HCEC 1CT (cell line): ENCODE measurements at places on chromosomes 11 and 22.

DNA sequence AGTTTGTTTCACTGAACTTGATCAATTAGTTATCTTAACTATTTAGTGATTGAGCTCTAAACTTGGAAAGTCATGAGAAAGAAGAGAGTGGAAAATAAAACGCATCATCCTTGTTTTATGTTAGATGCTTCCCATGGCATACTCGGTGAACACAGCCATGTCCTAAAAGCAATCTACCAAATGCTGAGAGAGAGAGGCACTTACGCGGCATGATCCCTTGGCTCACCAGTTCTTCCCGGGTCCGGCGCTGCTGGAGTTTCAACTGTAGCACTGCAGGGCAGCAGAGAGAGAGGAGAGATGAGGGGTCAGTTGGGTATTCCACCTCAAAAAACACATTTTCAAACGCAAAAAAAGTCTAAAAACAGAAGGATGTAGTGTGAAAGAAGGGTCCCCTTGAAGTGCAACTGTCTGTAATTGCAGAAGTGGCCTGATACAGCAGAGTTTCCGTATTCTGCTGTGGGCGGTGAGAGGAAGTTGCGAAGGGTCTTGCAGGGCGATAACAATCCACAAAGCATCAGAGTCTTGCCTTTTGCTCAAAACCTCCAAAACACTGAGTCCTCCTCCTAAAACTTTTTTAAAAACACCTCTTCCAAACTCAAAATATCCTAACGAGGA, 92.7 kb downstream of the SGSM3 start:
- DNase-seq = no peak

DNA sequence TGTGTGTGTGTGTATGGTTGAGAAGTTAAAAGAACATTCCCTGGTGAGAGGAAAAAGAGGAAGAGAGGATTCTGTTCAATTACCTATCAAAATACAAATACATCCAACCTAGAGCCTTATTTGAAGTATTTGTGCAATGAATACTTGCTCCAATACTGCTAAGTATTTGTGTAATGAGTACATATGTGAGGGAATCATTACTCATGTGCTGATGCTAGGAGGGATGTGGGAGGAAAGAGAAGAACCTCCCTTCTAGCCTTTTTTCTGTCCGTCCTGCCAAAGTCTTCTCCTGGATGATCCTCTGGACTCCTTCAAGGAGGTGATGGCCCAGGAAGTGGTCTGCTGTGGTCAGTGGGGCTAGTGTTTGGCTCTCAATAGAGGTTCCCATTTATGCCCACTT, 36.0 kb upstream of the ACCSL start:
- peak; percentile 78 for DNase-seq

DNA sequence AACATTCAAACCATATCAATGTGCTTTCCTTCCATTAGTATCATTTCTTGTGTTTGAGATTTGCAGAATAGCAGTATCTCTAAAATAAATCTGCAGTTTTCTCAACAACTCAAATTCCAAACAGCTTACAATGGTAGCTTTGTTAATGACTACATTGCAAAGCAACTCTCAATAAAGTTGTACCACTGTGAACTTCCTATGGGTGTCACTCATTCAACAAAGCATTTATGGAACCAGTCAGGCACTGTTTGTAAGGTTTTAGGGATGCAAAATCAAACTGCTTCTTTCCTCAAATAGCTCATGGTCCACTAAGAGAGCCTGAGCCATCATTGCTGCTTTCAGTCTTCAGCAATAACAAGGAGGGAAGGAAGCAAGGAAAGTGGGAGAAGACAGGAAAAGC, 91.0 kb downstream of the CCDC83 start:
- DNase-seq = no peak

DNA sequence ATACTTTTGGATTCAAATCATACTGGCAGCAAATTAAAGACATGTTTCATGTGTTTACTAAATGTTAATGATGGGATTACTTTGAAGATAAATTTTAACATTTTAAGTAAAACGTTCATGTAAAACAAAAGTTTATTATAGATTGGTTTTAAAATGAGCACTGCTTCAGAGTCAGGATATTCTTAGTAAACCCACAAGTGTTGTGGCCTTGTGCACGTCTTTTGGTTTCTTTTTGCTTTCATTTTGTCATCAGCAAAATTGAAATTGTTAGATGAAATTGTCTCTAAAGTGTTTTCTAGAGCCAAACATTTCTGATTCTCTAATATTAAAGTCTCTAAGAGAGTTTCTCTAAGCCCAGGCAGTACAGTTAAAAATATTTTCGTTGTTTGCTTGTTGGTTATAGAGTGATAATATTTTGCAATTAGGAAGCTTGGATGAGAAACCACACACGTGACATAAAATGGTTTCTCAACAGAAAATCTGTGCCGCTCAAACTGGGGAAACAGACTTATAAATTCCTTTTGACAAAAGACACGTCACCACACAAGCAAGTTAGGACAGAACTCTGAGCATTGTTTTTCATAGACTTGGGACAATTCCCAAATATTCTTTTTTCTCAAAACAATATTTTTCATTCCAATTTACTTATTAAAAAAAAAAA, 164.4 kb downstream of the TEAD1 start:
- peak; percentile 71 for DNase-seq

DNA sequence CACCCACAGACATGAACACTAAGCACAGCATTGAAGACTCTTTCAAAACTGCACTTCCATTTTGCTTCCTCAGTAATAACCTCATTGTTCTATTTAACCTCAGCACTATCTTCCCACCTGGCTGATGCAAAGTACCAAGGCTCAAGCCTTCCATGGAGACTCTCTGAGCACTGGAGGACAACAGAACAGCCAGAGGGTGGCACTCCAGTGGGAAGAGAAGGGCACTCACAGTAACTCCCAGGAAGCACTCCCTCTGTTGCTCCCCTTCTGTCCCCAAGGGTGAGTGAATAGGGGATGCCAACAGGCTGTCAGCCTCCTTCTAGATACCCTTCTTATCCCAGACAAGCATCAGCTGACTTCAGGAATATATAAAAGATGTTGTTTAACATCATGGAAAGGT, 3.5 kb downstream of the ME3 start:
- DNase-seq = no peak

DNA sequence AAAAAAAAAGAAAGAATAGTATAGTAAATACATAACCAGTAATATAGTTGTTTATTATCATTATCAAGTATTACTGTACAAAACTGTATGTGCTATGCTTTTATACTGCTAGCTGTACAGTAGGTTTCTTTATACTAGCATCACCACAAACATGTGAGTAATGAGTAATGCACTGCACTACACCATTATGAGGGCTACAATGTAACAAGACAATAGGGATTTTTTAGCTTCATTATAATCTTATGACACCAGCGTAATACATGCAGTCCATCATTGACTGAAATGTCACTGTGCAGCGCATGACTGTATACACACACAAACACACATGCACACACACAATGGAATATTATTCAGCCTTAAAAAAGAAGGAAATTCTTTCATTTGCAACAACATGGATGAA, 111.5 kb upstream of the ZBED5 start:
- DNase-seq = no peak

DNA sequence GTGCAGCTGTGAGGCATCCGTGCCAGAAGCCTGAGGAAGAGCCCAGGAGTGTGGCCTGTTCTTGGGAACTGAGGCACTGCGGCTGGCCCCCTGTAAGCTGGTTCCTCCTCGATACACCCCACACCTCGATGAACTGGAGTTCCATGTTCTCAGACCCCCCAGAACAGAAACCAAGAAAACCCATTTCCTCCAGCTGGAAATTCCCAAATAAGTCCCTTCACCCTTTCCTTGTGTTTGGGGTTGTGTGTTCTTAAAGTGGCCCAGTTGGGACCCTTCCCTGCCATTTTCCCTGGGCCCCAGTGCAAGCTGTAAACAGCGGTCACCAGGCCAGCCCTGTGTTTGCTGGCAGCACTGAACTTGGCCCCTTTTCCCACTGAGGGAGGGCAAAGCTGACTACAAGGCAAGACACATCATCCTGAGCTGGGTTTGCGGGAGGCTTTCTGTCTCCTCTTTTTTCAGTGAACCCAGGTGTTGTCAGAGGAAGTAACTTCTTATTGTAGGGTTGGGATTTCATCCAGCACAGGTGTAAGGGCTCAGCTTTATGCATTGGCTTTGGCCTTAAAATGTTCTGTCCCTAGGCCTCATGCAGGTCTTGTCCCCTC, 60.1 kb upstream of the MPEG1 start:
- no peak for DNase-seq

DNA sequence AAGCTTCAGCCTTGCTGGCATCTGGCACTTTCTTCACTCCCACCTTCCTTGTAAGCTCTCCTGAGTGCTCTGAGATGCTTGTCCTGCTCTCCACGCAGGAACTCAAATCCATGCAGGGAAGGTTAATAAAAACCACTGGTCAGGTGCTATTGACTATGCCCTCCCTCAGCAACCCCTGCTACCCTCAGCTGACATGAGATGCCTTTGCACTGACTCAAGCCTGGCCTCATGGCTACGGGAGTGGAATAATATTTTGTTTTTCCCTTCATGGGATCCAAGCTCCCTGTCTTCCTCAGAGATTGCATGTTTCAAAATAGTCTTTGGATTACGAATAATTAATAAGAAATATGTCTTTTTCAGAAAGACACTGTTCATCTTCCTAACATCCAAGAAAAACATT, 31.7 kb upstream of the ABCC8 start:
- DNase-seq = peak; percentile 16

GRCh38 chr22:46678003-46678657, 57.9 kb downstream of the GRAMD4 start:
- no peak for DNase-seq

GRCh38 chr11:67438158-67438902, 848 bp upstream of the PTPRCAP start:
- no peak for DNase-seq
